GM18507 (cell line): ENCODE measurements at places on chromosomes 3 and 15.

DNA sequence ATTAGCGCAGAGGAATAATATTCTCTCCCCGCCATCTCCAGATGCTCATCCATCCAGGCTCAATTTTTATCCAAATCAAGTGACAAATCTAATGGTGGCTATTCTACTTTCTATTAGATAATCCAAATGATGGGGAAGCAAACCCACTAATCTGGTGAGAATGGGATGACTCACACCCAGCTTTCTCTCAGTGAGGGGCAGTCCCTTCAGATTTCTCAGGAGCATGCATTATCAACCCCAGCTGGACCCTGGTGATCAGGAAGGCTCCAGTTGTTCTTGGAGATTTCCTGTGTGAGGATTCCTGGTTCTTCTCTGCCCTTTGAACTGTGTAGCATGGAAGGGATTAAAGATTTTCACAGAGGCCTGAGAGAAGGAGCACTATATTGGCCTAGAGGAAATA, 358.0 kb downstream of the WDR72 start:
- DNase-seq, result no peak

- no peak for DNase-seq
These were observed 286.9 kb upstream of the PLSCR5 start for GRCh38 chr3:146892041-146892440.

- DNase-seq, result no peak
These were observed 90.2 kb downstream of the LINGO1 start for GRCh38 chr15:77542491-77543001.

- no peak for DNase-seq
These were observed 295.7 kb downstream of the UNC13C start for GRCh38 chr15:54273928-54274327.

DNA sequence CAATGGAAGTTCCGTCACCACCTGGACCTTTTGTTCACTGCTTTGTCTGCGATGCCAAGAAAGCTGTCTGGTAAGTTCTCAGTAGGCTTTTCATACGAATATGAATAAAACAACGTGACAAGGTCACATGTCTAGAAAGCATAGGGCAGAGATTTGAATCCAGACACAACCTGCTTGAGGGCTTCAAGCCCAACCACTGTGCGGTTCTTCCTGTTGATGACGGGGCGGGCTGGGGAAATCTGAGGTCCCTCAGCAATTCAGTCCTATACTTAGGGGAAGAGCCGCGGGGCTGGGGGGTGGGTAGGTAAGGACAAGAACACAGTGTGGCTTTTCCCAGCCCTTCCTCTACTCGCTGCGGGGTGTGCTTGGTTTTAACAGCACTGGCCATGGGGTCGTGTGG, 32.4 kb upstream of the SMAD3 start:
- DNase-seq, result no peak

GRCh38 chr3:9615003-9615628, 34.2 kb upstream of the MTMR14 start:
- no peak for DNase-seq

GRCh38 chr15:40366457-40367370, 8.7 kb downstream of the DISP2 start:
- DNase-seq, result no peak

- no peak for DNase-seq
These were observed 269.3 kb upstream of the ONECUT1 start for GRCh38 chr15:53059273-53060043.

DNA sequence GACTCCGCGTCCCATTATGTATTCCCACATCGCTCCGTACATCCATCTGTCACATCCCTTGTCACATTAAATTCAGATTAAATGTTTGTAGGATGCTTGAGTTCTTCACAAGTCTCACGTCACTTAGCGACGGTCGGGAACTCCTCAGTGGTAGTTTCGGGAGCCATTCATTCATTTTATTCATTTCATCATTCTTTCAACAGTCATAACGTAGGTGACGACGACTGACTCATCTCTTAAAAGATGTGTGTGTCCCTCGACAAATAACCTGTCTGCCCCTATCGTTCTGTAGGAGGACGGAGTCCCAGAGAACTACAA, 272 bp upstream of the SRPRB start:
- no peak for DNase-seq

- DNase-seq, result no peak
These were observed 81.3 kb upstream of the BHLHE40 start for GRCh38 chr3:4897765-4898453.

GRCh38 chr3:31829826-31830426, 151.1 kb downstream of the OSBPL10 start:
- no peak for DNase-seq
